Activated CD4-positive, alpha-beta T cell treated with anti-CD3 and anti-CD28 coated beads, Interleukin-2, amount 10 ng/mL, durations not matched to agents 7 days and 5 days (primary cell): ENCODE measurements at places on chromosomes 11 and 22.

- no peak for DNase-seq
These were observed 148.2 kb downstream of the TBC1D22A start for GRCh38 chr22:46910624-46911023.

- DNase-seq: no peak
These were observed 20.6 kb downstream of the MORC2 start for GRCh38 chr22:30947816-30948454.

GRCh38 chr11:110251836-110252235 is 44.6 kb downstream of the RDX start:
- no peak for DNase-seq

DNA sequence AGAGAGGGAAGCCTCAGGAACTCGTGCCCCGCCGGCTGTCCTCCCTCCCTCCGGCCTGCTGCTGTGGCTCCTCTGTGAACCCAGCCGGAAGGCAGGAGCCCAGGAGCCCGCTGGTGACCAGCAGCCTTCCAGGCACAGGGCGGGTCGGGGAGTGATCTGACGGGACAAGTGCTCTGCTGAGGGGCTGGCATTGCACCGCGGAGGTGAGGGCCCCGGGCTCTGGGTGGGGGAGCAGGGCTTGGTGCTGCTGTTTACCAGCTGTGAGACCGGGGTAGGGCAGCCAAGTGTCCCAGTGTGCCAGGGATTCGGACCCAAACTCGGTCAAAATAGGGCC is 53.3 kb downstream of the FLRT1 start:
- DNase-seq: no peak

DNA sequence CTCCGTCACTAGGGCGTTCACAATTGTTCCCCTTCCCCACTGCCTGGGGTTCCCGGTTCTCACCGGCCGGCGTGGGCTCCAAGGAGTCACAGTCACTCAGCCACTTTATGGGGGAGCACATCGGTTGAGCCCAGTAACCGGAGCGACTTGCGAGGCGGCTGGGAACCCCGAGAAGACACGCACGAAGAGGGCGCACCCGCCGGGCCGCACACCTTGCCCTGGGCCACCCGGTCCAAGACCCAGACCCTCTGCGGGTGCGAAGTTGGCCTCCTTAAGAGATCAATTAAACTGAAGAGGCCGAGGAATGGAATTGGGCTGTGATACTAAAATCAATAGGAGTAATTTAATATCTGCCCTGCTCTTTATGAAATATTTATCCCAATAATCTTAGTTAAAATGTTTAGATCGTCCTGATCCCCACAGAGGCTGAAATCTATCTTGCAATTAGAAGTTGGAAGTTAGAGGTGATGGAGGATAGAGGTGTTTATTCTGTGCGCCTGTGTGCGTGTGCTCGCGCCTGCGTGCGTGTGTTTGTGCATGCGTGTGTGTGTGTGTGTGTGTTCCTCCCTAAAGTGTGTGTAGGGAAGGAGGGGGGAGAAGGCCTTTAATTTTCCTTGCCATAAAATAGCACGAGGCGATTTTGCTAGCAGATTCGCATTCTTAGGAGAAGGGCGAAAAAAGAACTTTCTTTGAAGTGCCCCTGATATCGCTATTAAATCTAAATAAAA is 954 bp upstream of the MN1 start:
- no peak for DNase-seq

GRCh38 chr11:1336836-1337646 is 27.6 kb upstream of the TOLLIP start:
- peak; percentile 17 for DNase-seq

- DNase-seq: no peak
These were observed 13.0 kb upstream of the TUB start for GRCh38 chr11:8067929-8068575.

GRCh38 chr11:117498791-117499190 is 171.1 kb downstream of the CEP164 start:
- DNase-seq: no peak

GRCh38 chr11:123143921-123144320 is 51.1 kb downstream of the CLMP start:
- no peak for DNase-seq

DNA sequence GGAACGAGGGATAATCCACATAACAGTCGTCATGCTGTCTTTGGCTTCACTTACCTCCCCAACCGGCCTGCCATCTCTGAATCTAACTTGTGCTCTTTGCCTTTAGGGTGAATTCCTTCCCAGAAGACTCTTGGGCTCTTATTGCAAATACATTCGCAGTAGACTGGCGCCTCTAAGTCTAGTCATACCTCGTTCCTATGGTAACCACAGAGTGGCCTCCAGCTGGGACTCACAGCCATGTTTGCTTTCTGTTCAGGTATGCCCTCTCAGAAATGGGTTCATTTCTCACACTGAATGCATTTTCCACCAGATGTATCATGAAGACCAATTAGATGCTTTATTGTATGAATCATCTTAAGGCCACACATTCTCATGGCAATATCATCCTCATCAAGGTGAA is 112.7 kb downstream of the FAR1 start:
- DNase-seq: no peak

- no peak for DNase-seq
These were observed at the start of gene CSRP3 for GRCh38 chr11:19201737-19202605. CSRP3 (minus strand) TSS chr11:19201983; CDS start chr11:19192448, 9,535 bp downstream.

- DNase-seq: no peak
These were observed 2423.4 kb downstream of the LRRC4C start for GRCh38 chr11:39036021-39036420.

DNA sequence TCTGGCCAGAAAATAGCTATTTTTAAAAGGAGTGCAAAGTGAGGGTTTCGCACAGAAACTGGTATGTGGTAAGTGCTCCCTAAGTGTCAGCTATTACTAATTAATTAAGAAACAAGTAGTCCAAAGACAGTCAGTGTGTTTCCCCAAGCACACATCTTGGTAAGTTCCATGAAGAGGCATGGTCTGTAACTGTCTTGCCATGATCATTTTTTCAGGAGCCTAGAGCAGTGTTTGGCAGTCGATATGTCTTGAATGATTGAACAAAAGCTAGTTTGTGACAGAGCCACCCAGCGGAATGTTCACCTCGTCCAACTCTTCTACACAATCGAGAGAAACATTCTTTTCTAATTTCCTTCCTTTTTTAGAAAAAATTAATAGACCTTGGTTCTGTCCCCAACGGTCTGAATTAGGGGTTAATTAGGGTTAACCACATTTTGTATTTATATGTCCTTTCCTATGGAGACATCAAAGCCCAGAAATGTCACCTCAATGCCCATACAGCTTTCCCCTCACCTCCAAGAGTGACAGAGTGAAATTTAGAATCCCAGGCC is 57.6 kb upstream of the FTH1 start:
- DNase-seq: no peak

- no peak for DNase-seq
These were observed 10.2 kb downstream of the SMTN start for GRCh38 chr22:31091106-31091975.

DNA sequence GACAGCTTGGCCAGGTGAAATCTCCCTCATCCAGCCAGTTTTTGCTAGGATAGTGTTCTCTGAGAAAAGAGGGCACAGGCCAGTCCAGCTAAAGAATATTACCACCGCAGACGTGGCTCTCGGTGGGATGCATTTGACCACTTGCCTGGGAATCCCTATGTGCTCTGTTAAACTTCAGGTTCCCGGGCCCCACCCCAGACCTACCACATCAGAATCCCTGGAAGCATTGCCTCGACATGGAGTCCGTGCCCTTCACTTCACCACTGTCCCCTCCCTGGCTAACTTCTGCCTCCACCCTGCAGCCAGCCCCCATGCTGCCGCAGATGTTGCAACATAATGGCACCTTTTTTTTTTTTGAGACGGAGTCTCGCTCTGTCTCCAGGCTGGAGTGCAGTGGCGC is 56.9 kb upstream of the EMID1 start:
- DNase-seq: no peak

DNA sequence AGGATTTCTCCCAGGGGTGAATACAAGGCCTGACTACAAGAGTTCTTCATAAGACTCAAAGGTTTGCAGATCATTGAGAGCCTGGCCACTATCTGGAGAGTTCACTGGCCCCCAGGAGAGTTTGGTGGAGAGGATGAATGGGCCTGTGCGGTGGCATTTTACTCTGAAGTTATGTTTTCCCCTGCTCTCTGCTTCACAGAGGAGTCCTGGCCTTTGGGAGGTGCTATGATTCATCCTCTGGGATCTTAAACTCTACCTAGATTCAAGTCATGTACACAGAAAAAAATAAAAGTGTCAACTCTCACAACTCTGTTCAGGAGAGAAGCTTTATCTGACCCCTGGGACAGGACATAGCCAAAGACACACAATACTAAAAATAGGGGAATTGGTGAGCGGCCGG is 159.1 kb upstream of the CARD18 start:
- DNase-seq: no peak

DNA sequence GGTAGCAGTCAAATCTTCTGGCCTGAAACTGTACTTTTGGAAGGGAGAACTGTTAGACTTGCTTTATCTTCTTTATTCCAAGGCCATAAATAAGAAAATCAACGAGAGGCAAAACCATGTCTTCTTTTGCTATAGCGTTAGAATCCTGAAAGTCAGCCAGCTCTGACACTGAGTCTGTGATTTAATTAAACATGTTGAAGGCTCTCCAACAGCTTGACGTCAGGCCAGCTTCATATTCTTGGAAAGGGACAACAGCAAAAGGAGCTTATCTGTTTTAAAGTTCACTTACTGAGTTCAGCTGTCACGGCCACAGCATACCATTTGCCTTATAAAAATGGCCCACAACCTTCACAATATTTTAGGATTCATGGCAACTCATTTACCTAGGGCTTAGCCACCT is 131.0 kb upstream of the LDLRAD3 start:
- DNase-seq: no peak

DNA sequence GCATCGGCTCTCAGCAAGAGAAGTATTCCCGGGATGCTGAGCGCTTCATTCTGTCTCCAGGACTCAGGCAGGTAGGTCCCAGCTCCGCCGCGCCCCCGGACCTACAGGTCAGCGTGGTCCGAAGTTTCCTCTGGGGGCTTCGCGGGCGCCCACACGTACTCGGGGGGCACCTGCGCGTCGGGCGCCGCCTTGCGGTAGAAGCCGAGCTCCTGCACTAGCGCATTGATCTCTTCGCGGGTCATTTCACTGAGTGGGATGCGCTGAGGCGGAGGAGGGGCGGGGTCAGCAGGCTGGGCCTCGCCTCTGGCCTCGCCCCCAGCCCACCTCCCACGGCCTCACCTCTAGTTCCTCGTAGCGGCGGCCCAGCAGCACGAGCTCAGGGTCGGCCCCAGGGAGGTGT is 2.5 kb downstream of the SELENOM start:
- no peak for DNase-seq
